ENCODE measurements at places on chromosomes 2 and 18.

DNA sequence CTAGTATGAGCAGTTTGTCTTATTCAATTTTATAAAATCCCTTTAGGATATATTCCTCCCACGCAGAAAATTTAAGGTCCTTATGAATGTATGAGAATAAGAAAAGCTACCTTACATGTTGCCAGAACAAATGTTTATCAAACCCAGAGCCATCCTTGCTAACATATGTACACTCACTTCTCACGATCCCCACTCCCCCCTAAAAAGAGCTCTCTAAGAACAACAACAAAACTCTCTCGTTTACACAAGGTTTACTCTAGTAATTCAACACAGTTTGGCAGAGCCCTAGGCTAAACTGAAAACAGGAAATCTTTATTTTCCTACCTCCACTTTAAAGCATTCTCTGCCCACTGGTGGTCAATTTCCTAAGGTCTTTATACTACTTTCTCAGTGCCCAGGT is 504.9 kb downstream of the ZEB2 start:
- DNase-seq = no peak

- no peak for DNase-seq
Measured at GRCh38 chr2:149331023-149331400, 625 bp downstream of the LYPD6 start.

DNA sequence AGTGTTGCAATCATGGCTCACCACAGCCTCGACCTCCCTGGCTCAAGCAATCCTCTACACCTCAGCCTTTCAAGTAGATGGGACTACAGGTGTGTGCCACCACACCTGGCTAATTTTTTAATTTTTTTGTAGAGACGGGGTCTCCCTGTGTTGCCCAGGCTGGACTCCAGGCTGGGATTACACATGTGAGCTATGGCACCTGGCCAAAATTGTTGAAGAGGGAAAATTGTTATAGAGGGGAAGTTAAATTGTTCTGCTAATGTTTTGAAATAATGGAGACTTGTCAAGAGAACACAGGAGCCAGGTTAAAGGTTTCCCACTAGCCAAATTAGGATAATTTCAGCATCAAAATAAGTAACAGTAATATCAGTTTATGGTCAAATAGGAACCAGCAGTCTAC is 25.1 kb downstream of the PPIG start:
- DNase-seq = no peak

DNA sequence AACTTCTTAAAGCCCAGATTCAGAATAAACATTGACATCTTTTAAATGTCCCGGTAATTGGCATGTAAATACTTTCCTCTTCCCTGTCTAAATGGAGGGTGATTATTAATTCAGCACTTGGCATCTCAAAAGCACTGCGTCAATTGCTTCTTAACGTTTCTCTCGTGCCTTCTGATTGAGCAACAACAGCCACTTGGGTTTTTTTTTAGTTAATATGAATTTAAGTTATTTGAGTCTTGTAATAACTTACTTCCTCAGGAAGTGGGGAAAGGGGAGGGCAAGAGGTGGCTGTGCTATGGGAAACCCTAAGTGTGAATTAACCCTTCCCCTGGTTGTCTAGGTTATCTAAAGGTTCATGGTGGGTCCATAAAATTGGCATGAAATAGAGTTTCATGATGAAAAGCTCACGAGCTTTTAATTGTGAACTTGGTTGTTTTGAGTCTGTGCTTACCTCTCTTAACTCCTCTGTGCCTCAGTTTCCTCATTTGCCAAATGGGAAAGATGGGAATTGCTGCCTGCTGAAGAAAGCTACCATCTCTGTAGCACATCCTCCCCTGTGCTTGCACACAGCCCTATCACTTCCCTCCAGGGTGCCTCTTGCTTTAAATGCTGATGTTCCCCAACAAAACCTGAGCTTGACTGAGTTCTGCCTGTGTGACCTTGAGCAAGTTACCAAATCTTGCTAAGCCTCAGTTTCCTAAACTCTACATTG is 126.3 kb upstream of the BCL2L11 start:
- no peak for DNase-seq

- no peak for DNase-seq
Measured at GRCh38 chr2:174631009-174631981, 33.7 kb upstream of the WIPF1 start.

DNA sequence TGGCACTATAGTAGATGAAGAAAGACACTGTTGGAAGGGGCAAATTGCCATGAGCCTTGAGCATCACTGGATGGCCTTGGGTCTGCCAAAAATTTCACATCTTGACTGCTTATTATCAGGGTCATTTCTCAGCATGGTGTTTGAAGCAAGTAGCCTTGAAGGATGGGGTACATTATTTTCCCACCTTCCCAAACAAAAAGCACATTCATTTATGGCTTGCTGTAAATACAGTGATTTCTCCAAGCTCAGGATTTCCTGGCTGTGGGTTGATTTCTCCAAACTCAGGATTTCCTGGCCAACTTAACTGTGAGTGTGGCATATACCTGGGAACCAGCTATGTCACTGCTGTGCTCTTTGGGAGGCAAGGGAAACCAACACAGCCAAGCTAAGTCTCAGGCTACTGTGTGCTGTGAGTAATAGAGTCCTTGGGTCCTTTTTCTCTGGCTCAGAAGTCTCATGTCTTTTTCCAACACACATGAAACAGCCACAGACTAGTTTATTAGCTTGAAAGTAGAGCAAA is 116.6 kb downstream of the SPHKAP start:
- DNase-seq = no peak

DNA sequence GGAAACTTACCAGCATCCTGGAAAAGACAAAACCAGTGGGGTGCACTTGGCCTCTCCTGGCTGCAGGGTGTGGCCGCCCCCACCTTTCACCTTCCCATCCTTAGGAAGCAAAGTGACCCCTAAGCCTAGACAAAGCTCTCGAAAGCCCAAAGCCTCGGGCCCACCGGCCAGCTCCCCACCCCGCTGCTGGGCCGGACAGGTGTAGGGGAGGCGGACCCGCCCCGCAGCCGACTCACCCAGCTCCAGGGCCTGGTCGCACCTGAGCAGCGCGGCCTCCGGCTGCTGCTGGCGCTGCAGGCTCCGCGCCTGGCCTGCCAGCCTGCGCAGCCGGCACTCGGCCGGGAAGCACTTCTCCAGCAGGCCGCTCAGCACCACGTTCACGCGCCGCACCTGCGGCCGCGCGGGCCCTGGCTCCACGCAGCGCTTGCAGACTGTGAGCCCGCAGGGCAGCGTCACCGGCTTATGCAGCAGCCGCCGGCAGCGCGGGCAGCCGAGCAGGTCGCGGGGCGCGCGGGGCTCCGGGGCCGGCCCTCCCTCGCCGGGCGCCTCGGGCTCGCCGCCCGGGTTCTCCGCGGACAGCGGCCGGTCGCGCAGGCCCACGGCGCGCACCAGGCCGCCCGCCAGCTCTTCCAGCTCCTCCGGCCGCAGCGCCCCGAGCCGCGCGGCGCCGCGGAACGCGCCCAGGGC is 979 bp downstream of the LONRF2 start:
- no peak for DNase-seq

DNA sequence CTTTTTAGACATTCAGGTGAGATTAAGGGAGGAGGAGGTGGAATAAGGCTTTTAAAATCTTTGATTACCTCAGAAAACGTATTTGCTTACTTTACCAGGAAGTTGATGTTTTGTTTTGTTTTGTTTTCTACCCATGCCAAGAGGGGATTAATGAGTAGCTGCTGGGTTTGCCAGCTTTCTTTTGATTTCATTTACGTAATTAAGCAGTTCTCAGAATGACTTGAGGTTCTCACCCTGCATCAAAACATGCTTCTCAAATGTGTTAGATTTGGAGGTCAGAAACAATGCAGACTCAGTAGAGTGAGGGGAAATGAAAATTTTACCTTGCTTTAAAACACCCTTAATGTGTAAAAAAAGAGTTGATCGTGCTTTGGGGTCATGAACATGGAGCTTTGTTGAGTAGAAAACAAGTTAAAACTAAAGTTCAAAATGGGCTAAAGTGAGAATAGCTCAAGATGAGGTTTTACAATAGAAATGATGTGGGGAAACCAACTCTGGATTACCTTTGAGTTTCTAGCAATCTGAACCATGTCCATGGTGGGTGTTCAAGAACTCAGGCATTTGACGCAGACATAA is 217.1 kb upstream of the EPAS1 start:
- DNase-seq = no peak

- no peak for DNase-seq
Measured at GRCh38 chr2:128324008-128324896, 5.6 kb upstream of the HS6ST1 start.

GRCh38 chr2:197877038-197877437 is 72.6 kb downstream of the PLCL1 start:
- no peak for DNase-seq

DNA sequence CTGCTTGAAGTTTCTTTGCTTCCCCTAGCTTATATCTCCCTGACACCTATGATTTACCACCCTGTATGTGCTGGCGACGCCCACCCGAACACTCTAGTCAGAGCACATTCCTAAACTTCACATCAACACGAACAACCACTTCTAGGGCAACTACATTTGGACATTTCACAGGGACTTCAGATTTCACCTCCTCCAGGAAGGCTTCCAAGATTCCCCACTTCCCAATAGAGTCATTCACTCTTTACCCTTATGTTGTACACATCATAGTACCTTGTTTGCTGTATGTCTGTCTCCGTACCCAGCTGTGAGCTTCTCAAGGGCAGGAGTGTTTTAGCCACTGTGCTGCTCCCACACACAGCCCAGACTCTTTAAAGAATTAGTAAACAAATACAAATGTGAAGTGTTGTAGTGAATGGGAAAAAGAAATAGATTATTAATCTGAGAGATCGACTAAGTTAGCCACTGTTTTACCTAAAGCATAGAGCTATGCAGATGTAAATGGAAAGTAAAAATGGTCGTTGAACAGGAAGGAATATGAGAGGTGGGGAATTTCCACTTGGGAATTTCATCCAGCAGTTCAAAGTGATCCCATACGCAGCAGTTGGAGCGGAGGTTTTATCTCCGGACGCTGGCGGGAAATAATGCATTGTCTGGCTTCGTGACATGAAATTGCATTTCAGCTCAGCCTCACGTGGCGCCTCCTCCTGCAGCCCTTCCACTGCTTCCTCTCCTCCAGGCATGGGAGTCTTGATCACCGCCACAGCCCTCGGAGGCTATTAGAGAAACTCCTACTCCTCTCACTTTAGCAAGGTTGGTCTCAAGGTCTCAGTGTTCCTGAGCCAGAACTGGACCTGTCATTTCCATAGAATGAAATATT is 233.4 kb upstream of the COPS8 start:
- DNase-seq = no peak

- DNase-seq = no peak
Measured at GRCh38 chr2:168075446-168075845, 171.9 kb downstream of the STK39 start.

DNA sequence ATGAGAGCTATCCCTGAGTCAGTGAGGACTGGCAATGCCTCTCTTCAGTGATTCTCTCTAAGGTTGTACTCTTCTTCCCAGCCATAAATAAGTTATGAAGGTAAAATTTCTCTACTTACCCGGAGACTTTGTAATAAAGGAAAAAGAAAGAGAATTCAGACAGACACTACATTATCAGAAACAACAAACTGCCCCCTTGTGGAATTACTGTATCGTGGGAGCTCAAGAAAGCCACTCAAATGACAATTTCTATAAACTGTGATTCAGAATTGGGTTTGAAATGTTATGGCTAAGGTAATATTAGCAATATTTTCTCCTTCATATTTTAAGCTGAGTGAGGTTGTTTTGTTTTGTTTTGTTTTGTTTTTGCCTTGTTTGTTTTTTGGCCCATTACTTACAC is 155.8 kb upstream of the TANK start:
- DNase-seq = no peak

DNA sequence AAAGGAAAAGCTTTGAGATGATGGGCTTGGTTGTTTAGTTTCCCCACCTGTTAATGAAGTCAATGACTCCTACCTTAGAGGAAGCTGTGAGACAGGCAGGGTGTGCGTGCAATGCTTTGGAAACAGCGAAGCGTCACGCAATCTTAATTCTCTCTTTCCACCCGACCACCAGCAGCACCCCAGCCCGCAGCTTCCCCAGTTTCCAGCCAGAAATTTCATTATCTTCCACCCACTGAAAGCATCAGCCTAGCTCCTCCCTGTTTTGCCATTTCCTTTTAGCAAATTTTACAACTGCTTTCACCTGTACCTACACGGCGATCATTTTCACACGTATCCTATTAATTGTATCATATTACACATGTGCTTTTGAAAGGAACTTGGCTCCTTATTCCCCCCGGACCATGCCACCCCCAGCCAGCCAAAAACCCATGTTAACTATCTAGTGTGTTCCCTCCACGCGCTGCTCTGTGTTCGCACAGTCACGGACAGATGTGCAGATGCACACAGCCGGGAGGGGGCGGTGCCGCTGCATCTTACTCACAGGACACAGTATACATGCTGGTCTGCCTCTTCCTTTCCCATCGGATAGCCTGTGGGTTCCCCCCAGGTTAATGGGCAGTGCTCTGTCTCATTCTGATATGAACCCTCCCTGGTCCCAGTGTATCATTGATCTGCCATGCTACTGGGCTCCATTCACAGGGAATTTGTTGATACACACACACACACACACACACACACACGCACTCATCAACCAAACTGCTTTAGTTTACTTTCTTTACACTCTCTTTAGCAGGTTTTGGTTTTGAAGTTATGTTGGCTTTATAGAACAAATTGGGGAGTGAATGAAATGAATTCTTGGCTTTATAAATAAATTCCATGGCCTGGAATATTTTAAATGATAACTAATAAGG is 22.4 kb downstream of the CYP27C1 start:
- DNase-seq = no peak

DNA sequence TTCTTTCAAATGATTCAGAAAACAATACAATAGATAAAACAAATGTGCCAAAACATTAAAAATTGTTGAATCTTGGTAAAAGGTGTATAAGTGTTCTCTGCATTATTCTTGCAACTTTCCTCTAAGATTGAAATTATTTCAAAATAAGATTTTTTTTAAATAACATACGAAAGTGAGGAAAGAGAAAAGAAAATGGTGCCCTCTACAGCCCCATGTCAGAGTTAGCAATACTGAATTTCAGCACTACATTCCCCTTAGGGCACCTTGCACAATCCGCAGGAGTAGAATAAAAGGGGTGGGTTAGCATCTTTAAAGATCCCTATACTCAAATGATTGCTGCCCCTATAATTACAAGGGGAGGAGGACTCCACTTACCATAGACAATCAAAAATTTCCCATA is 433.7 kb downstream of the BCL11A start:
- DNase-seq = no peak

DNA sequence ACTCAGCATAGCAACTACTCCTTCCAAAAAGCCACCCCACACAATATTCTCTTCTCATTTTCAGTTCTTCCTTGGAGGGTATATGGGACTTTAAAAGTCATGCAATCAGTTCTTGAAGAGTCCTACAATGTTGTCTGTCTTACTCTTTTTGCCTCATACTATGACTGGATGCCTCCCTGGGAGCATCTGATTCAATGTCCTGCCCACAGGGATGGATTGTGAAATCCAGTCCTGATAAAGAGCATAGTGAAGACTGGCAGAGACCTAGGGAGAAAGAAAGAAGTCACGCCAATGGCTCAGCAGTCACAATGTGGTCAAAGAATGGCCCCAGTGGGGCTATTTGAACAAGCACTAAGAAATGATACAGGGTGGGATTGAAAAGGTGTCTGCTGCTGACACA is 155.1 kb upstream of the SERPINE2 start:
- DNase-seq = no peak
